Stimulated activated CD4-positive, alpha-beta T cell treated with anti-CD3 and anti-CD28 coated beads, TNF-alpha, amount 100 ng/mL, for 4 hours (primary cell): ENCODE measurements at places on chromosomes 1 and 21.

DNA sequence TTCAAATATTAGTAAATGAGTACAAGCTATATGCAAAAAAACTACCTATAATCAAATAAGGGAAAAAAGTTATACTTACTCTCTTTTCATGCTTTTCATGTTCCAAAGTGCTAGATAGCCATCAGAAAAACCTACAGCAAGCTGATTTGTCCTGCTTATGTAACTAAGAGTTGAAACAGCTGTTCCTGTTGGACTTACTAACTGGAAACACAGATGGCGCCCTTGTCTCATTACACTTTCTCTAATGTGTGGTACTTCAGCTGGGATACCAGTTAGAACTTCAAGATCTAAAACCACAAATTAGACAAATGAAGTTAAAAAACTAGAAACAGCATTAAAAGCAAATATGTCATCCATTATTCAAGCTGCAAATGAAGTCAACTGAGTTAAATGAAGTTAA lies 24.3 kb downstream of the AHCTF1 start:
- DNase-seq = no peak

DNA sequence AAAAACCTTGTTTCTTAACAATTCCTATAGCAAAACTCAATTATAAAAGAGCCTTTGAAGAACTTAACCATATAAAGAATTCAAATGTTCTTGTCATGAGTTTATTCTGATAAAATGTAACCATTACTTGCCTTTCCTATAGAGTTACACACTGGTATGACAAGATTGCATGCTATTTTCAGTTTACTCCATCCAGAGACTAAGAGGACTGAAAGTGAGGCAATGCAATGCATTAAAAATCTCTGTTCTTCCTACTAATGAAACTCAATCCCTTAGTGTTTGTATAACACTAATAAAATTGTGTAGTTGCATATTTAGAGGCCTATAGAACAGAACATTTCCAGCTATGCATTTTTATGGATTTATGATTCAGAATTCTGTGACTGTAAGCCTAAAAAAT lies 88.1 kb downstream of the COP1 start:
- no peak for DNase-seq

GRCh38 chr1:114779722-114780121 lies 763 bp downstream of the SIKE1 start:
- DNase-seq = no peak

GRCh38 chr1:94000510-94001282 lies 91.5 kb upstream of the GCLM start:
- DNase-seq = no peak
